ENCODE measurements at places on chromosomes 11 and 22.
A peak's percentile ranks its signal among the peaks of the same experiment; 100 is the strongest.

DNA sequence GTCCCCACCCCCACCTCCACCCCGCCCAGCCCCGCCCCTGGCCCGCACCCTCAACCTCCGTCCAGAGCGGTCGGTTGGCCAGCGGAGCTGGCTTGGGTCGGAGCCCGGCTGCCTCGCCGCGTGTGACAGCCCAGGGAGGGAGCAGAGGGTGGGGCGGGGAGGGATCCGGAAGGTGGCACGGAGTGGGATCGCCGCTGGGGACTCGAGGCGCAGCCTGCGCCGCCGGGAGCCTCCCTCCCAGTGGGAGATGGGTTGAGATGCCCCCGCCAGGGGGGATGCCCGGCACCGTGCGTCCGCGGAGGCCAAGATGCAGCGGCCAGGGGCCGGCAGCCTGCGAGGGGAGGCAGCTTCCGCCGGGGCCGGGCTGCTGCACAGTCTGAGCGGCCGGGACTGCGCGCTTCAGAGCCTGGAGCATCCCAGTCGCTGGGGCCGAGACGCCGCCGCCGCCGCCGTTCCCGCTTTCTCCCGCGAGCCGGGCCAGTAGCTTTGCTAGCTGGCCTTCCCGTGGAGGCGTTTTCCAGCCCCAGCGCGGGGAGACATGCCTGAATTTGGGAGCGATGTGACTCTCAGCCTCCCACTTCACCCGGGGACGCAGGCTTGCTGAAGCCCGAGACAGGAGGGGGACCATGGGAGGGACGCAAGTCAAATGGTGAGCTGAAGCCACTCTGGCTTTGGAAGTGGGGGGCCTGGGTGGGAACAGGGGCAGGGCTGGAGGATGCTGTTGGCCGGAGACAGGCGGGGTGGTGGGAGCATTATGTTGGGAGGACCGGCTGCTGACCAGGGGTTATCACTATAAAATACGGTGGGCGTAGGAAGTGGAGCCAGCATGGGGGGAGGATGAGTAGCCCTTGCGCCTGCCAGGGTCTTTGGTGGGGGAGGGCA is 40.2 kb downstream of the DIXDC1 start:
- peak; percentile 26 for DNase-seq

GRCh38 chr11:34633990-34634693 is 13.2 kb downstream of the EHF start:
- no peak for DNase-seq

DNA sequence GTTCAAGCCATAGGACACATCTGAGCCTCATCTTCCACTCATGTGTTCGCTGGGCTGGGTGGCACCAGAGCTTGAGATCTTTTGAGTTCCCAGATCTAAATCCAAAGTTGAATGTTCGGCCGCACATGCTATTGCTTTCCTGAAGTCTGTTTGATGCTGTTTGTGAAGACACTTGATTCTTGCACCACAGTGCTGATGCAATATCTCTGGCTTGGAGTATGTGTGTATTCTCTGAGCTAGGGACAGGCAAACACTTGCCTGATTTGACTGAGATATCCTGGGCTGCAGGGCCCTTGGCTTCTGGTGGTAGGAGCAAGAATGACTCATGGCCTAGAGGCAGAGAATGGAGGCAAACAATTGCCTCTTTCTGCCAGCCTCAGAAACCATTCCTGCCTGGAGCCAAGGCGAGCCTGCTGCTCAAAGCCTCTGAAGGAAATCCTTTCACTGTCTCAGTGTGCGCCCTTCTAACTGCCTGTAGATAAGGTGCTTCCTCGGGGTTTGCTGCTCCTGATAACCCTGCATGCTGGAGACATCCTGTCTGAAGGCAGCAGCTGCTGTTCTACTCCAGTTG is 73.0 kb downstream of the CYB5R2 start:
- no peak for DNase-seq

- peak; percentile 46 for DNase-seq
These were observed 60.0 kb downstream of the SPECC1L start for GRCh38 chr22:24330636-24331035.

- no peak for DNase-seq
These were observed 131.9 kb upstream of the NARS2 start for GRCh38 chr11:78706551-78706950.

- DNase-seq, result no peak
These were observed 51.5 kb downstream of the LHFPL7 start for GRCh38 chr22:24894998-24895397.

- no peak for DNase-seq
These were observed 27.7 kb upstream of the PARVB start for GRCh38 chr22:43996170-43996980.

GRCh38 chr11:86115542-86116385 is 46.9 kb upstream of the PICALM start:
- no peak for DNase-seq

DNA sequence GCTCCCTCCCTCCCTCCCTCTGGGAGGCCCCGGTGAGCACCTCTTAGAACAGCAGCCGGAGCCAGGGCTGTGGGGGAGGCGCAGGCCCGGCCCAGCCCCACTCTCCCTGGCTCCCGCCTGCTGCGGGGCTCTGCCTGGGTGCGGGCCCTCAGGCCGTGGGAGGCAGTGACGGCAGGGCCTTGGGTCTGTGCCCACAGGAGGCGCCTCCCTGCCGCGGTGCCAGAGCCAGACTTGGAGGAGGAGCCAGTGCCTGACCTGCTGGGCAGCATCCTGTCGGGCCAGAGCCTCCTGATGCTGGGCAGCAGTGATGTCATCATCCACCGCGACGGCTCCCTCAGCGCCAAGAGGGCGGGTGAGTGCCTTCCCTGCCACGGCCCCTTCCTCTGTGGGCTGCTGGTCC is 9.5 kb downstream of the IRF7 start:
- DNase-seq, result no peak

- no peak for DNase-seq
These were observed 92.2 kb upstream of the TOP3B start for GRCh38 chr22:22074634-22075381.

DNA sequence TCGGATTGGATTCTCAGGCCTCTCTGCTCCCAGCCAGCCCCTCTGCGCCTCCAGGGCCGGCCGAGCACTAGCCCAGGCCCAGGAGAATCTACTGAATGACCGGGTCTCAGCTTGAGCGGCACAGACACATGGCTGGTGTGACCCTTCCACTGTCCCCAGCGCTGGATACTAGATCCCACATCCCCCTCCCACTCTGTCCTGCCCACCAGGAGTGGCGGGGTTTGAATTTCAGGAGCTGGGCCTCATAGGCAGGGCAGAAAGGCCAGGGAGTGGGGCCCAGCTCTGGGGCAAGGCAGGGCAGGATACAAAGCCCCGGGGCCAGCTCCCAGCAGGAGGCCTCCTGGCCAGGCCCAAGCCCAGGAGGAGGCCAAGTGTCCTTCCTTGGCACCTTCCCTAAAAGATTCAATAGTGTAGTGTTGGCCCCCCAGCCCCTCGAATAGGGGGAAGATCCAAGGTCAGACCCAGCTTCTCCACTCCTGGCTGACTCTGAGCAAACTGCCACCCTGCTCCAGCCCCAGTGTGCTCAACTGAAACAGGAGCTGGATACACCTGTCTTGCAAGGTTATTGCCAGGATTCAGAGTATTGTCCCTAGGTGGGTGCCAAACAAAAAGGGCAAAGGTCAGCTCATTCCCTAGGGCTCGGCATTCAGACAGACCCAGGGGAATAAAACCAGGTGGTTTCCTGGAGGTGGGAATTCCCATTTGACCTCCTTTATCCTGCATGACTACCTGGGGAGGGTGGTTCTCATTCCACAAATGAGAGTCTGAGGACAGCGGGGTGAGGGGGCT is 22.5 kb upstream of the TCF20 start:
- DNase-seq, result no peak

DNA sequence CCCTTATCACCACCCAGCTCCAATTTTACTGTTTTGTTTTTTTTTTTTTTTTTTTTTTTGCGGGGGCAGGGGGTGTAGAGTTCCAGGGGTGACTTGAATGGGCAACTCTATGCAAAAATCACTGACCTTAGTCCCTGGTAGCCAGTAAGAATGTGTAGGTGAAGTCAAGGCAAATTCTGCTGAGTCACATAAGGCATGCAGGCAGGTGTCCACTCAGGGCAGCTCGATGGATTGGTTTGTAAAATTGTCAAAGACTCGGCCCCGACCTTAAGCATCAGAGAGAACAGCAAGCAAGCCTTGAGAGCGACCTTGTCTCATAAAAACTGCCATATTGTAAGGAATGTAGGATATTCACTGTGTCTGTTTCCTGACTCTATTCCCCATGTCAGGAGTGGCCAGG is 151.3 kb upstream of the SEZ6L start:
- no peak for DNase-seq

GRCh38 chr22:34111210-34111824 is 191.0 kb upstream of the LARGE1 start:
- no peak for DNase-seq

DNA sequence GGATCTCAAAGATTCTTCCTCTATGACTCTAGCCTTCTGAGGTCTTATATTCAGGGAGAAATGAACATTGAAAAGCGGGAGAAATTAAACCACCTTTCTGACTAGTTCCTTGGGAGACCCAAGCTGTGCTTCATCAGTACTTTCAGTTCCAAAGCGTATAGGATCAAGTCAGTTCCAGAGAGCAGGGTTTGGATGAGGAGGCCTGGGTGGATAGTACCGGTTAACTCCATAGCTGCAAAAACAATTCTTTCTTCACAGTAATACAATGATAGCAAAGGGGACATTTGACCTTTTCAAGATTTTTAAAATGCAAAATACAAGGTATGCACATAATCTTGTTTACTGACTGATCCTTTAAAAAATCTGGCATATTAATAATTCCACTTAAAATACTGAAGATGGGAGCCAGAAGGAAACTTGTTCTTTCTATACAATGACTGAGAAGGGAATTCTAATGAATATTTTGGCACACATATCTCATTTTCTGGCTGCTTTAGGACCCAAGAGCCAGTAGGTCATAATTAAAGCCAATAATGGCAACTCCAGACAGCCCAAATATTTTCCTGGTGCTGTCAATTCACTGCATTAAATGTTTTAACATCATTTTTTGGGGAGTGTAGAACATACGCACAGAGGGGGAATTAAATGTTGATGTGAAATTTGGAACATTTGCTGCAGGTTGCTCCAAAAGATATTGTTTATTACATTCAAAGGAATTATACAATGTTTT is 16.0 kb downstream of the ADM start:
- DNase-seq, result no peak

- DNase-seq, result no peak
These were observed 14.1 kb upstream of the MIEF1 start for GRCh38 chr22:39487826-39488520.

GRCh38 chr11:84255483-84255882 is 969.3 kb upstream of the CCDC90B start:
- DNase-seq, result no peak

DNA sequence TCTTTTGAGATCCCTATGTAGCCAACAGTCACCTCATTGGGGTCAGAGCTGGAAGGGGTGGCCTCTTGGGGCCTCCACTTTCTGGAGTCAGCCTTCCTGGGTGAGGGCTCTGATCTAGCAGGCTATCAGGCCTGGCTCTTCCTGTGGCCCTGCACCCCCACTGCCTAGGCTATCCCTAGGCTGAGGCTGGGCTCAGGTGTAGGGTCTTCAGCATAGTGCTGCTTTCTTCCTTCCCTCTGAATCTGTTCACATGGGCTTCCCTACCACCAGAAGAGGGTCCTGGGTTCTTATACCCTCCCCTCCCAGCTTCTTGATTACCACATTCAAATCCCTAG is 456 bp upstream of the SPI1 start:
- no peak for DNase-seq

GRCh38 chr22:24521791-24522245 is 26.7 kb downstream of the UPB1 start:
- peak; percentile 56 for DNase-seq

GRCh38 chr11:35419184-35419829 is at the start of gene SLC1A2:
Gene SLC1A2 (minus strand): TSS chr11:35419558. CDS start chr11:35418966, 592 bp downstream.
- no peak for DNase-seq

DNA sequence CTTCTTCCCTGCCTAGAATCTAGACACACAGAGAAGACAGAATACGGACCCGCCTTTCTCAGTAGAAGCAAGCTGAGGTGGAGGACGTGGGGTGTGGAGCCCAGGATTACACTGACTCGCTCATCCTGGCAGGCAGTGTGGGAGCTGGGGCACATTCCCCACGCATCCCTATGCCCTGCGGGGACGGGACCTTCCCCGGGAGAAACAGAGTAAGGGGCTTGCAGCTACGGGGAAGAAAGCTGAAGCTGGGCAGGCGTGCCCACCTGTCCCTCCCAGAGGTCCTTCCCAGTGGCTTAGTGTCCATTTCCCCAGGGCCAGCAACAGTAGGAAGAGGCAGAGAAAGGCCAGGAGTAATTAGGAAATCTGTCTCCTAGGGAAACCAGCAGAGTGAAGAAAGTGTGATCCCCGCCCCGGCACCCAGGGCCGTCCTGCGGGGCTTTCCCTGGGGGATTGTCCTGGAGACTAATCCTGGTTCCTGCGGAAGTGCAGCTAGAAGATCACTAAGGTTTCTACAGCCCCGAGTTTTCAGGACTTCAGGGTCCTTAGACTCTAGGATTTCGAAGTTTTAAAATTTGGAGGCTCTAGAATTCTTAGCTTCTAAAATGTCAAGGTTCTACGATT is 7.8 kb downstream of the DNAJB13 start:
- DNase-seq, result no peak

- no peak for DNase-seq
These were observed 170.8 kb downstream of the DDX10 start for GRCh38 chr11:108835624-108836023.

DNA sequence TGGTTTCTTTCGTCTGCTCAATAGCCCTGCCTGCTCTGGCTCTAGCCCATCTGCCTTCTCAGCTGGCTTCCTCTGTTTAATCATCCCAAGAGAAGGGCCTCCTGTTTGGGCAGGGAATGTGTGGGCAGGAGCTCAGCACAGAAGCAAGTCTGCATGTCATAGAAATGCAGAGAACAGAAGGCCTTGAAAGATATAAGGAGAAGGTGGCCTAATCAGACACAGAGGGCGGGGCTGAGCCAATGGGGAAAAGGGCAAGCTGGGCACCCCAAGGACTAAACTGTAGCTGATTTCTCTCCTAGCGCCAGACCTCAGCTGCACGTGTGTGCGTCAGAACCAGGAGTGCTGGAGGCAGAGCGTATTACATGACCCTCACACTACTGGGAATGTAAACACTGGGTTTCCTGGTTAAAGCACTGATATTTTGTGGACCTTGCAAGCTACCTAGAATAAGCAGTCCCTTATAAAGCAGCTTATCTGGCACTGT is 7.6 kb upstream of the CCKBR start:
- peak; percentile 80 for DNase-seq

DNA sequence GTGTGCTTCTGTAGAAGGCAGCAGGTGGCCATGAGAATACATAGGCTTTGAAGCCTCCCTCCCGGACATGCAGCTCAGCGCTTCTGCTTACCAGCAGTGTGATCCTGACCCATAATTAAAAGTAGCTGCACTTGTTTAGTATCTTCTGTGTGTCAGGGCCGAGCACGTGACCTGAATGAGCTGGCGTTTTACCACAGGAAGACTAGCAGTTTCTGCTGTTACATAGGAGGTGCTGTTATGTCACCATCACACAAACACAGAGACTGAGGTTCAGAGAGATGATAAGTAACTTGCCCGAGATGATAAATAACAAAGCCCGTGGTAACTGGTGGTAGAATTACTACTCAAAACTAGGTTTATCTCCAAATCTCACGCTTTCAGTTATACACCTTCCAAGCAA is 329.5 kb downstream of the OPCML start:
- DNase-seq, result no peak

DNA sequence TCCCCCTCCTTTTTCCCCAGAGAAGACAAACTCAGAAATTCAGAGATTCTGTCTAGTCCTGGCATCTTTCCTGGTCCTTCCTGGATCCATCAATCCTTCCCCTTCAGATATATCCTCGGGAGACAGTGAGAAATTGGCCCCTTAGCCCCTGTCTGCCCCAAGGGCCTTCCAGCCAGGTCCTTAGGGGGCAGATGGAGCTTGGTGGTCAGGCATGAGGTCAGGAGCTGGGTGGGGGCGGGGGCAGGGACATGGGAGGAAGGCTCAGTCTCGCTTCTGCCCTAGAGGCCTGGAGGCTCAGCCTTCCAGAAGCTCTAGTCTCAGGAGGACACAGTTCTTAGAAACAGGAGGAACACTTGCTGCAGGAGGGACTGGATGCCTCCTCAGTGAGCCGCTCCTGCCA is 207.7 kb upstream of the TBCEL start:
- no peak for DNase-seq
